Uterus (tissue), 4 donors: ENCODE measurements at places on chromosomes 12 and 14.
A peak's percentile ranks its signal among the peaks of the same experiment; 100 is the strongest.

GRCh38 chr12:4449851-4450221 is 4.2 kb upstream of the FGF6 start:
- DNase-seq, result no peak
- no peak overlapping the region for H3K4me3 ChIP-seq
- no peak overlapping the region for H3K27ac ChIP-seq
- H3K4me1 ChIP-seq, result no peaks in the 10 kb centered on the region

- no peaks in the 10 kb centered on the region for H3K36me3 ChIP-seq
- H3K4me1 ChIP-seq, result no peaks in the 10 kb centered on the region
- no peak overlapping the region for H3K27ac ChIP-seq
- DNase-seq, result no peak
- H3K27me3 ChIP-seq, result no peaks in the 10 kb centered on the region
These were observed 145.9 kb downstream of the ETV6 start for GRCh38 chr12:11795192-11795912.

GRCh38 chr14:88247228-88247627 is 75.8 kb downstream of the KCNK10 start:
- H3K27me3 ChIP-seq, result no peaks in the 10 kb centered on the region
- DNase-seq, result no peak

DNA sequence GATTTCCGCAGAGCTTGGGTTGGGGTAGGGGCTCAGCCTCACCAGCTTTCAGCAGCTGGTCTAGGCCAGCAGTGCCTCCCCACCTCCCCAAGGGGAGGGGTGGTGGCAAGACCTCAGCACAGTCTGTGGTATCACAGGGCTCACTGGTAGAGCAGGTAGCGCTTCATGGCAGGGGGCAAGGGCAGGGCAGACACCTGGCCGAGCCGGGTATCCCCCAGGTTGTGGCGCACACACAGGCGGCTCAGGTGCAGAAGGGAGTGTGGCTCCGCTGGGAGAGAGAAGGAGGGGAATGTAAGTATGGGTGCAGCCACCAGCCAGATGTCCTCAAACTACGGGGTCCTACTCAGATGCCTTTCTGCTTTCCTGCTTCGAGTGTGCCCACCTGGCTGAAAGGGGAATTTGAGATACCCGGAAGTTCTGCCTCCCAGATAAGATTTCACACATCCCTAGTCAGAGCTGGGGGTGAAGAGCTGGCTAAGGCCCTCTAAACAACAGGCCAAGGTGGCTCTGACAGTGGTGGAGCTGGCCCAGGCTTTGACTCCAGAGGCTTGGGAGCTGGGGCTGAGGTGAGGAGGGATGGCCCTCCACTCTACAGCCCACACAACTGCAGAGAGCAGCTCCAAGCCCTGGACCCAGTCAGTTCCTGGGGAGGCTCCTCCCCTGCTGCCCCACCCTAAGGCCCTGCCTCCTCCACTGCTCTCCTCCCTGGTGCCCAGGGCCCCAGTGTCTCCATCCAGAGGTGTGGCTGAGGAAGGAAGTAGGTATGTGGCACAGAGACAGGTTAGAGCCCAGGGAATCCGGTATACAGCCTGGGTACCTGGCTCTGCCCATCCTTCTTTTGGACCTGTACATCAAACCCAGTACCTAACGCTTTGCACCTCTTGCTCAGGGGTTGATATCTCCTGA is 1.8 kb downstream of the SPSB2 start:
- H3K36me3 ChIP-seq, result no peaks in the 10 kb centered on the region
- H3K4me3 ChIP-seq, result peak overlapping the region; percentile 96
- no peak for DNase-seq
- peaks cover 25% of the 10 kb centered on the region for H3K4me1 ChIP-seq

DNA sequence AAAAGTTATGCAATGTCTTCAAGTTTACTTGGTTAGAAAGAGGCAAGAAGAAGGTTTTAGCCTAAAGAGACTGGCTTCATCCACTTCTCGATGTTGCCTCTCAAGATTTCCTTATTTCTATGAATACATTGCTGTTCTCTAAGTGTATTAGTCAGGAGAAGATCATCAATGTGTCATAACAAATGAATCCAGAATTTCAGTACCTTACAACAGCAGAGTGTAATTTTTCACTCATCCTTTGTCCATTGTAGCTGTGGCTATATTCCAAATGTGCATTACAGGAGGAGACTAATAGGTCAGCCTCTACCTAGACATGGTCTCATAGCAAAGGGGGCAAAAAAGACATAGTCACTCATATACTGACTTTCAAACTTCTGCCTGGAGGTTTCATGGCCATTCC is 579.1 kb downstream of the PRKD1 start:
- H3K27ac ChIP-seq, result no peak overlapping the region
- no peak overlapping the region for H3K4me3 ChIP-seq
- no peaks in the 10 kb centered on the region for H3K36me3 ChIP-seq
- DNase-seq, result no peak
- H3K4me1 ChIP-seq, result no peaks in the 10 kb centered on the region
